ENCODE measurements at places on chromosomes 1 and 21.

DNA sequence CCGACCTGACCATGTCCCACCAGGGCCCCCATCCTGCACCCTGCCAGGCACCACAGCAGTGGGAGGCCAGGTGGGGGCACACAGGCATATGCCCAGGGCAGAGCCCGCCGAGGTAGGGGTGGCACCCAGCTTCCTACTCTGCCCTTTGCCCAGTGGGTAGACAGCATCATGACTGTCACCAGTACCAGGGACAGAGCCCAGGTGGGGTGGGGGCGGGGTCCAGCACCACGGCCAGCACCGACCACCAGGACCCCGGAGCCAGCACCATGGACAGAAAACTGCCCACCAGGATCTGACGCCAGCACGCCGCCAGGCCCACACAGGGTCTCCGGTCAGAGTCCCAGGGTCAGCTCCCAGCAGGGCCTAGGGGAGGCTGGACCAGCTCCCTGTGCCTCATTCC lies 3.8 kb downstream of the TAS1R3 start:
- DNase-seq = no peak

DNA sequence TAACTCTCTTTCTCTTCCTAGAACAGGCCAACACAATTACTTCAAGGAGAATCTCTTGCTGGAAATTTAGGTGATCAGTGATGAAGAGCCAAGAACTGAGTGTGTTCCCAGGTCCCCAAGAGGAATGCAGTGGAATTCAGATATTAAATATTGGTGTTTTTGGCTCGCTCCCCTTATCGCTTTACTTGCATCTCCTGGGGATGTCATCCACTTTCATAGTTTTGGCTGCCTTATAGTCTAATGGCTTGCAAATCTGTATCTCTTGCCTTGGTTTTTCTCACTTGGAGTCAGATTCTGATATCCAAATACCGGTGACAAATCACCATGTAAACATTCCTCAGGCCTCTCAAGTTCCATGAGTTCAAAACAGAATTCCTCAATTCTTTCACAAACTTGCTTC lies 151.0 kb upstream of the C1orf87 start:
- no peak for DNase-seq

GRCh38 chr21:46060596-46061061 lies 37.3 kb upstream of the COL6A2 start:
- DNase-seq = no peak

- peak; percentile 54 for DNase-seq
Observed at GRCh38 chr1:94061513-94062443, 59.2 kb downstream of the ABCA4 start.

DNA sequence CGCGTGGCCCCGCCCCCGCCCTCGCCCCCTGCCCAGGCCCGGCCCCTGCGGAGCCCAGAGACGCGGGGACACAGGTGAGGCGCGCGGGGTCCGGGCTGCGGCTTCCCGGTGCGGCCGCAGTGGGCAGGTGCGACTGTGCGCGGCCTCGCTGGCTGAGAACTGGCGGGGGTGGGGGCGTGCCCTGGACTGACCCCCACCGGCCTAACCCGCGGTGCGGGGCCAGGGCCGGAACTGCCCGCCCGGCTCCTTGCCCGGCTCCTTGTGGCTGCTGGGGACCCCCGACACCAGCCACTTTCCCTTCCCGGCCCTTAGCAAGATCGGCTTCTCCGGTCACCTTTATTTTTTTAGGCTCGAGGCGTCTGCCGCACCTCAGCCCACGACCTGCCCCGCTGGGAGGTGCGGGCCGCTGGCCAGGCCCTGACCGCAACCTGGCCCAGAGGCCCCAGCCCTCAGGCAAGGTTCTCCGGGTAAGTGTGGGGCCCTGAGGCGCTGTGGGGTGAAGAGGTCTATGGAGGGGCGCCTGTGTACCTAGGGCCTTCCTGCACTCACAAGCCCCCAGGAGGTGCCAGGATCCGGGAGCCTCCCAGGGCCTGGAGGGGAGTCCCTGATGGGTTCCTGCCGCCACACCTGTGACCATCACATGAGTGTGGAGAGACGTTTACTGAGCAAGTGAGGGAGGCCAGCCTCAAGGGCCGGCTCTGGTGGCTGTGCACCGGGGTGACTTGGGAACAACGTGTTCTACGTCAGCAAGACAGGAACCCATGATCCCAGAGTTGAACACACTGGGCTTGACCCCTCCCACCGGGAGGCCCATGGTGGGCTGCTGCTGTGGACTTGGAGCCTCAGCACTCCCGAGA lies at the start of gene SMIM1:
SMIM1 (plus strand) TSS at position 35 of the 857 bp plus-strand sequence. CDS start 2,625 bp downstream, outside the sequence.
- DNase-seq = no peak

- DNase-seq = no peak
Observed at GRCh38 chr21:38994042-38994441, 188.3 kb downstream of the ETS2 start.

- peak; percentile 15 for DNase-seq
Observed at GRCh38 chr1:236516929-236517704, 6.7 kb upstream of the LGALS8 start.

DNA sequence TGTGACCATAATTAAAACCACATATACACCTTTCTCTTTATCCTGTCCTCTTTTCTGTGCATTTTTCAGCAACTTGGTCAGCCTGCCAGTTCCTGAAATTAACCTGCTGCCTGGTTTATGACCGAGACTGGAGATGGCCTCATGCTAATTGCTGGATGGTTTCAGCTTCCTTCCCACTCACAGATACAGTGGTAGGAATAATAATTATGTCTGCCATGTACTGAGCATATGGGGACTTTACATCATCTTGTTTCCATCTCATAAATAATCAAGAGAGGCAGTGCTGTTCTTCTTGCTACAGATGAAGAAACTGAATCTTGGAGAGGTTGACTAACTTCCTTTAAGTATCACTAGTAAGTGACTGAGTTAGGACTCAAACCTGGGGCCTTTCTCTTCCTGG lies 148.2 kb downstream of the NOS1AP start:
- no peak for DNase-seq

GRCh38 chr21:43303275-43304178 lies 123.4 kb downstream of the SIK1 start:
- no peak for DNase-seq

DNA sequence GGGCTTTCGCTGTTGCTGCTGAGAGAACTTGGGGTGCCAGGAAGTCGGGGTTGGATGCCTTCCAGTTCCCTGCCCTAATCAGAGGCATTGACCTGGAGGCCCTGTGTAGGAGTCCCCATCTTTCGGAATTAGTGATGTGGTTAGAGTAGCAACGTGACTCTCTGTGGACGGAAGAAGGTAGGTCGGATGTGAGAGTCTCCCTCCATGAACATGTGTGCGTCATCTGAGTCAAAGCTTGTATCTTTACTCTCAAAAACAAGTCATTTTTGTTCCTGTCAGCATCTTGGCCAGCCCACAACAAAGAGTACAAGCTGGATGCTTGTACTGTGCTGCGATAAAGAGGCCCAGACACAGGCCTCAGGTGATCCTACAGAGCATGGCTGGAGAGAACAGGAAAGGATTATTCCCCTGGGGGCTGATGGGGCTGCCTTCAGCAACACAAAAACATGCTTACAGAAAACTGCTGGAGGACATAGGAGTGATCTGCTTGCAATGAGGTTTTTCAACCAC lies 31.0 kb upstream of the IL10 start:
- no peak for DNase-seq

GRCh38 chr1:2602866-2603520 lies 16.4 kb downstream of the PRXL2B start:
- no peak for DNase-seq

GRCh38 chr1:172638885-172639831 lies 19.7 kb upstream of the FASLG start:
- no peak for DNase-seq

GRCh38 chr1:171212607-171213351 lies 27.7 kb downstream of the FMO2 start:
- no peak for DNase-seq
